Activated naive CD4-positive, alpha-beta T cell treated with anti-CD3 and anti-CD28 coated beads, Interleukin-2, amount 50 U/mL, for 72 hours (primary cell): ENCODE measurements at places on chromosomes 4 and X. TPM values are rescaled to one million over a fixed set of nuclear protein-coding genes. Genes with fewer than 3 reads are reported as not detected.
A peak's percentile ranks its signal among the peaks of the same experiment; 100 is the strongest.

- DNase-seq: no peak
Measured at GRCh38 chr4:147696866-147697265, 12.9 kb upstream of the PRMT9 start.

DNA sequence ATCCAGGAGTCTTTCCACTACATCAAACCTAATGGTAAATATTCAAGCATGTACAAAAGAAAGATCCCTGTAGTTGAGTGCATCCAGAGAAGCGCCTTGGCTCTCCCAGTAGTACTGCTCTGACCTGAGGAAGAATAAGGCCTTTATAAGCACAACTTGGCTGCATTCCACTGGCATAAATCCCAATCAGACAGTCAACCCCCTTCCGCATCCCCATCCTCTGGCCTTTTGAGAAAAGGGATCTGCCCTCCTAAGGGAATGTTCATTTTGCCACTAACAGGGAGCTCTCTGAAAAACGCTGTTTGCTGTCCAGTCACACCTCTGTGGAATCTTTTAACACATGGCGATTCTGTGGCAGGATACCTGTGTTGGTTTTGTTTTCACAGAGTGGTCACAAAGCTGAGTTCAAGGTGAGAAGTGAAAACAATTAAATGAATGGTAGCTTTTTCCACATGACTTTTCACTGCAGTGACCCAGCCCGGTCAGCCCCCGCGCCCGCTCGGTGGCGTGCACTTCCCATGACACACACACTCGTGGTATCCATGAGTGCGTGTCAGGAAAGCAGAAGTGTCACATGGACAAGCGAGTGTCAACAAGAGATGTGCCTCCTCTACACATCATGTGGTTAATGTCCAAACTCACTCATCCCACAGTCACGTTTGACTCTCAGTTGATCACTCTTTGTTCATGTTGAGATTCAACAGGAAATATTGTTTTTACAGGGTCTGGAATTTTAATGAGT is 112.2 kb upstream of the ENPP6 start:
- no peak for DNase-seq

DNA sequence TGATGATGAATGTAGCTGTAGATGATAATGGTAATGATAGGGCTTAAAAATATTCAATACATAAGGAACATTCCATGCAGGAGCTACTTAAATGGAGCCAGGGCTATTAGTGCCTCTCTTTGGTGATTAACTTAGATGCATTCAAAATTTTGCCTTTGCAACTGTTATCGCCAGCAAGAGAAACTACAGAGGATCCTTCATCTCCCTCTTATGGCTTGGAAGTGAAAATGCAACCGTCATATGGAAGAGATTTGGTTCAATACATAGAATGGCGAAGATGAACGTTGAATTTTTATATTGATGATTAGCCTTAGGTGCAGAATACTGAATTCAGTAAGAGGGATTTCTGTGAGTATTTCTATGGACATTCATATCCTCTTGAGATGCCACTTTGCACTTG is 134.5 kb upstream of the NLGN4X start:
- DNase-seq: no peak

- no peak for DNase-seq
Measured at GRCh38 chr4:98314791-98315565, 53.8 kb downstream of the RAP1GDS1 start.

CT45A10 gene
- total RNA-seq: not detected

DNA sequence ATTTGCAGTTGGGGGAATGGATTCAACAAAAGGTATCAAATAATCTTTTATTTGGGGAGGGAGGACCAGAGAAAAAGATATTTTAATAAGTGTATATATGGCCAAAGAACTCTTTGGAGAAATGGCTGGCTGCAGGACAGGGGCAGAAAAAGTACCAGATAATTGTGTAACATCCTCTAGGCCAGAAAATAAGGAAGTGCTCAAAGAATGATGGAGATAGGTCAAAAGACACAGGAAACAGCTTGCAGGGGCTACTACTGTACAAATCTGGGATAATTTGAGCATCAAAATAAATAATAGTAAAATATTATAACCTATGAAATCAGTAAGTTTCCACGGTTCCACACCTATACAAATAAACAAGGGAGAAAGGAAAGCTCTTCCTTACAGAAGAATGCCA is 34.8 kb downstream of the KLHL5 start:
- DNase-seq: no peak

DNA sequence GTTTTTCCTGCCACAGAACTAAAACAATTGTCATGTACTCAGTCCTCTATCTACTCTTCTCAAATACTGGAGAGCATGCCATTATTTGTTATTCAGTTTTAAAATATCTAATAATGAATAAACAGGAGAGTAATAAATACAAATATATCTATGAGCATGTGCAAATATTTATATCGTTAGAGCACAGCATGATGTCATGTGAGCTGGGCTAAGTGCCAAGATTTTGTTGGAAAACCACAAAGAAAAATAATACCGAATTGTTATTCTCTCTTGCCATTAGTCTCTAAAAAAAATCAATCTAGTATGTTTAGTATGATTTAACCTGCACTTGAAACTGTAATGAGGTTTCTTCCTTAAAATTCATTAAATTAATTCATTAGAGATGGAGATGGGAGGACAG is 97.3 kb downstream of the DDX60 start:
- no peak for DNase-seq

MAGEE1 gene
- 4.5 TPM for total RNA-seq

DCAF8L2 gene
- total RNA-seq: not detected

- peak; percentile 36 for DNase-seq
Measured at GRCh38 chr4:87058356-87059073, 123.7 kb downstream of the AFF1 start.

DNA sequence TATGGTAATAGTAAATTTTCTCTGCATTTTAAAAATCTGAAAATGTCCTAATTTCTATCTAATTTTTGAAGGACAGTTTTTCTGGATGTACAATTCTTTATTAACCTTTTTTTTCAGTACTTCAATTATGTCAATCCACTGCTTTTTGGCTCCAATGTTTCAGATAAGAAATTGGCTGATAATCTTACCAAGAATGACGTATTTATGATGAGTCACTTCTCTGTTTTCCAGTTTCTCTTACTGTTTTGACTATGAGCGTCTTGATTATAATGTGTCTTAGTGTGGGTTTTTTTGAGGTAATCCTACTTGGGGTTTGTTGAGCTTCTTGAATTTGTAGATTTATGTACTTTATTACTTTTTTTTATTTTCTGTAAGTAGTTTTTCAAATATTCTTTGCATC is 47.2 kb downstream of the UGT2B11 start:
- DNase-seq: no peak

GRCh38 chr4:2689114-2689513 is 67.0 kb downstream of the TNIP2 start:
- no peak for DNase-seq

- no peak for DNase-seq
Measured at GRCh38 chr4:2652415-2653160, 103.5 kb downstream of the TNIP2 start.

- peak; percentile 28 for DNase-seq
Measured at GRCh38 chr4:184471881-184472613, 2.3 kb downstream of the IRF2 start.

NOX1 gene
- not detected for total RNA-seq

- DNase-seq: no peak
Measured at GRCh38 chr4:17898553-17899055, 87.8 kb downstream of the NCAPG start.

TECRL gene
- not detected for total RNA-seq

NAA11 gene
- total RNA-seq: not detected

GRCh38 chr4:128285085-128285997 is 2.3 kb downstream of the PGRMC2 start:
- no peak for DNase-seq

DNA sequence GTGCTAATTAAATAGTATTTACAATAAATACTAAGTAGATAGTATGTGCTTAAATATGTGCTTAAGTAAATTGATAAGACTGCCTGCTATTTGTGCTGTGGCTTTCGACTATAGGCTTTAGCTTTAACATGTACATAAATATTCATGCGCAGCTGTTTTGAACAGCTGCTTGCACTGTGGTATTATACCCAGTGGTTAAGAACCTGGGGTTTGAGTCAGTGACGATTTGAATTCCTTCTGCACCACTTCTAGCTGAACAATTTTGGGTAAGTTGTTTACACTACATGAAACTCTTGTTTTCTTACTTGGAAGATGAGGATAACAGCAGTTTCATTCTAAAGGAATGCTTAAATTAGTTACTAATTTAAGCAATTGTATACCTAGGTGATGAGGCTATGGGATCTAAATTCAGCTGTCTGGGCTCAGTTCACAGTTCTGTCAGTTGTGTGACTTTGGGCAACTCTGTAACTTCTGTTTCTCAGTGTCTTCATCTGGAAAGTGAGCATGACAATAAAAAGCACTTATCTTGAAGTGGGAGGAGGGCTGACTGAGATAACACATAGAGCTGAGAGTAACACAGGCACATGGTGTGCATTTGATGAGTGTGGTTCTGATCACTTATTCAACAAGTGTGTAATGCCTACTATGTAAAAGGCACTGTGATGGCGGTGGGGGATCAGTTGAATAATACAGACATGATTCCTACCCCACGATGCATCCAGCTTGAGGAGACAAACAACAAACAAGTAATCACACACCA is 37.0 kb downstream of the HPGDS start:
- no peak for DNase-seq

- no peak for DNase-seq
Measured at GRCh38 chr4:13981499-13981898, 354.0 kb upstream of the BOD1L1 start.

- no peak for DNase-seq
Measured at GRCh38 chr4:55369968-55370367, 23.9 kb downstream of the SRD5A3 start.

DNA sequence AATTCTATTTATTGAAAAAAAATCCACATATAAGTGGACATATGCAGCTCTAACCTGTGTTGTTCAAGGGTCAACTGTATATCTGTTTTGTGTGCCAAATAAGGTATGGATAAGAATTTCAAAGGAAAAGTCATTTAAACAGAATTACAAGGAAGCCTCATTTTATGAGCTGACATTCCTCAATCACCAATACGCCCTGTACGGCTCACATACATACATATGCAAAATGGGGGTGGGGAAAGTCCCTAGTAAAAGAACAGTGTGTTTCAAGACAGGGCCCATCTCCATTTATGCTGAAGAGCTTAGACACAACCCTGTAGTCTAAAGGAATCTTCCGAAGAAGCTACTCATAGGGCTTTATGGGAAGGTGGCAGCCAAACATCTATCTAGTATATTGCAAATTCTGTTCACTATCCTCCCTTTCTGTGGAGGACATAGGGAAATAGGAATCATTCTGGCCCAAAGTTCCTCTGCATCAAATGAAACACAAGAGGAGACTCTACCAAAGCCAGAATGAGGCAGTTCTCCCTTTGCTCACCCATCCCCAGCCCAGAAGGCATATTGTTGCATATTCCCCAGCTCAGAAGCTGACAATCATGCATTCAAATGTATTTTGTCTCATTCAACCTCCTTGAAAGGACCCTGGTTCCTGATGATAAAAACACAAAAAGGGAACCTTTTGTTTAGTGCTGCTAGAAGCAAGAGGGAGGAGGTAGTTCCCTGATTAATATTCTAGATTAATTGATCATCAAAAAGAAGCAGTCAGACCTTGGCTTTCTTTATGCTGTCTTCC is 13.7 kb upstream of the ZBTB33 start:
- DNase-seq: no peak

GRCh38 chr4:16034010-16034748 is 49.6 kb downstream of the PROM1 start:
- DNase-seq: no peak

DNA sequence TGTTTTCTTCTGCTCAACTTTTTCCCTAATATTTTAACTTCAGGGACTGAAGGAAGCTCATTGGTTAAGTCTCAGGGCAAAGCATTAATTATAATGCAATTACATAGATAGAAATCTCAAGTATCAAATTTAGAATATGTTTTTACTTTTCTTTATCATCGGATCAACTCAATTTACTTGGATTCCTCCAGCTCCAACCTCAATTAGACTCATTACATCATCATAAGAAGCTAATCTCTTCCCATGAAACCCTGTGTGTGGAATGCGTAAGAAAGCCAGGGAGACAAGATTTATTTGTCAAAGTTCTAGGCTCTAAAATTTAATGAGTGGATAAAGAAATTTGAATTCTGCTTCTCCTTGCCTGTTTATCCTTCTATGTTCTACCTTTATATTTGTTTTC is 918.4 kb downstream of the ADGRL3 start:
- DNase-seq: no peak

DNA sequence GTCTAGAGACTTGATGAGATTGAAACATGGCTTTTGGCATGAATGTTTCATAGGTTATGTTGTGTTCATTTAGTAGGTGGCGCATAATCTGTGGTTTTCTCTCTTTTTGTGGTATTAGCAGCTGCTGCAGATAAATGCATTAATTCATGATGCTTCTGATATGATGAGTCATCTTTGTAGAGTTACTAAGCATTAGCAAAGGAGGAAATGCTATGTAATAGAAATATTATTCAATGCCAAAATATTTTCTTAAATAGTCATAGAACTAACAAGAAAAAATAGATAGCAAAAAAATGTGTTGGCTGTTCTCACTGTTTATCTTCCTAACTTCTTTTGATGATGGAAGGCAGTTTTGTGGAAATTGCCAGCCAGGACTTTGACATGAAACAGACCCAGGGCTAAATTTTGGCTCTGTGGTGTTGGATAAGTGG is 3.6 kb downstream of the ZXDB start:
- no peak for DNase-seq

GRCh38 chrX:153544727-153545126 is 27.3 kb downstream of the ATP2B3 start:
- DNase-seq: no peak

DNA sequence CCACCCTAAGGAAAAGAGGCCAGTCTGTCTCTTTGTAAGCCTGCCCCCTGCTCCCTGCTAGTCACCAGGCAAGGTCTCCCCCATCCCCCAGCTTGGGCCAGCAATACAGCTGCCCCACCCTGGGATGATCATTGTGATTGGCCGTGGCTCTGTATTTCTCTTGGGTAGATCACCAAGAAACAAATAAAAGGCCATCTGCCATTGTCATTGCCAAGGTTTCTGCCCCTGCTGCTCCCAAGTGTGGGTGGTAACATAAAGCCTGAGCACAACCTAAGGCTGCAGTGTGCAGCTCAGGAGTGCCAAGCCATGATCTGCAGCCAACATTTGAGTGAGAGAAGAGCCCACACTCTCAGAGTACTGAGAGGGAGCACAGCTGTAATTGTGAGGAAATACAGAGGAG is 241.0 kb upstream of the POF1B start:
- no peak for DNase-seq

HS6ST2 gene
- total RNA-seq: 1.8 TPM

GRCh38 chr4:174540175-174540574 is 17.9 kb upstream of the HPGD start:
- no peak for DNase-seq

GRCh38 chr4:109979920-109980717 is 67.4 kb downstream of the EGF start:
- DNase-seq: no peak

DNA sequence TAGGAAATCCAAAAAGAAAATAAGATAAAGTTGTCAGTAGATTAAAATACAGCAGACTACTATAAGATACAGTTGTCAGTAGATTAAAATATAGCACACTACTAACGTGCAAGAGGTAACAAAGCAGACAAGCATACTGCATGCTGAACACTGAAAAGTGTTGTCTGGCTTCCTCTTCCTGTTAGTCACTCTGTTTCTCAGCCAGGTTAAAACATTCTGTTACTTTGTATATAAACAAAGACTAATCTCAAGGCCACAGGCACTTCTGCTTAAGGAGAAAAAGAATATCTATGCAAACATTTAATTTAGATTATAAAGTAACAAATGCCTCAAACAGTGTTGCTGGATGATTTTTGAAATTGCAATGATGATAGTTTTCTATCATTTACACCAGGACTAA is 41.0 kb upstream of the SCD5 start:
- DNase-seq: no peak

- DNase-seq: no peak
Measured at GRCh38 chrX:87265518-87265917, 252.1 kb upstream of the KLHL4 start.

IQCM gene
- total RNA-seq: not detected
